ENCODE measurements at places on chromosomes 12 and 14.

- DNase-seq = no peak
These were observed 10.8 kb downstream of the CLEC1A start for GRCh38 chr12:10088031-10088430.

DNA sequence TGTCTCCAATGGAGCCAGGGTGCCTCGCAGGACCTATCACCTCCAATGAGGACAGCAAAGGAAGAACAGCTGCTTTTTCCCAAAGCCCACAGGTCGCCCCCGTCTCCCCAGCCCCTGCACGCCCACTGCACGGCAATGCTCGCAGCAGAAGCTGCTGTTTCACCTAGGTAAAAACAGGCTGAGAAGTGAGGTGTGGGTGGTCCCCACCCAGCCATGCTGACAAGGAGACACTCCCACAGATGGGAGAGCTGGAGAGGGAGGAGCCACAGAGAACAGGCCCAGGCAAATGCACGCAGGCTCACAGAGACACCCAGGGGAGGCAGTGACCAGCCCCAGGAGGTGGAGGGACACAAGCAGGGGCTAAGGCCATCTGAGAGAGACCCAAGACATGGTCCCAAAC, 10.4 kb downstream of the CFAP73 start:
- DNase-seq = no peak

DNA sequence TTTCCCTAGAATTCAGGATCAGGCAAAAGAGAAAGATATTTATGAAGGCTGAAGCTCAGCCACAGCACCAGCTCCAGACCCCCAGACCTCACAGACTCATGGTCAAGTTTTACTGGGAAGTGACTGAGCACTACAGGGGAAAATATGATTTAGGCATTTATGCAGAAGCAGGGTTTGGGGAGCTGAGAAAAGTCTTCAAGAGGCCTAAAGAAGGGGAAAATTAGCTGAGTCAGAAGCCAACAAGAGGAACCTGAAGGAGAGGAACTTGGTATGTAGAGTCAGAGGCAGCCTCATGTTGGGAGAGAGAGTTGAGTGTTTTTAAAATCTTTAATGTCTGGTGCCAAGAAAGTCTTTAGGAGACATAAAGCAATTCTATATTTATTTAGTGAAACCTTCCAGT, 63.0 kb downstream of the FOS start:
- no peak for DNase-seq

- DNase-seq = no peak
These were observed 40.6 kb downstream of the SLC15A4 start for GRCh38 chr12:128783129-128783574.

- DNase-seq = no peak
These were observed 28.2 kb upstream of the RNASE1 start for GRCh38 chr14:20830831-20831230.
